ENCODE measurements at places on chromosomes 2 and 18.

GRCh38 chr2:27891673-27892105 is 1.2 kb downstream of the BABAM2 start:
- no peak for DNase-seq

GRCh38 chr2:221258464-221258863 is 313.6 kb downstream of the EPHA4 start:
- DNase-seq, result no peak

DNA sequence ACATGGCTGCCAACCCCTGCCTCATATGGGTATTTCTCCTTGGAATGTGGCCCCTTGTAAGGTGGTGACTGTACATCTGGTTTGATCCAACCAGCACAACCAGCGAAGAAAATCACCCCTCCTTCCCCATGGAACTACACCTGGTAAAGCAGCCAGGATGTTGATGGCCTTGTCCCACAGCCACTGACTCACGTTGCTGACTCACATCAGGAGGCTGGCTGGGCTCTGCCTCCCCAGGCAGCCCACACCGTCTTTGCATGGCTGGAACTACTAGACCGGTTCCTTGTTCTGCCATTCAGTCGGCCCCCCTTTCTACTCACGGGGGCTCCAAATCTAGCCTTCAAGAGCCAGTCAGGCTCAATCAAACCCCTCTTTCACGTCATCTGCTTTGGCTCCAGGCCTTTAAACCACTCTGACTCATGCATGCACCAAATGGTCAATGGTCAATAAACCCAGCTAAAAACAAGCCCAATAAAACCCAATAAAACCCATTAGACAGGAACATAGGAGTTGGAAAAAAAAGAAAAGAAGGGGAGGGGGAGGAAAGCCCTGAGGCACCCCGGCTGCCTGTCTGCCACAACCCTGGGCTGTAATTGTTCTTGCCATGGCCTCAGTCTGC is 114.8 kb downstream of the PLB1 start:
- no peak for DNase-seq

- no peak for DNase-seq
Measured at GRCh38 chr18:28707006-28707405, 530.1 kb upstream of the CDH2 start.

GRCh38 chr18:79521416-79522205 is 125.9 kb downstream of the NFATC1 start:
- no peak for DNase-seq

DNA sequence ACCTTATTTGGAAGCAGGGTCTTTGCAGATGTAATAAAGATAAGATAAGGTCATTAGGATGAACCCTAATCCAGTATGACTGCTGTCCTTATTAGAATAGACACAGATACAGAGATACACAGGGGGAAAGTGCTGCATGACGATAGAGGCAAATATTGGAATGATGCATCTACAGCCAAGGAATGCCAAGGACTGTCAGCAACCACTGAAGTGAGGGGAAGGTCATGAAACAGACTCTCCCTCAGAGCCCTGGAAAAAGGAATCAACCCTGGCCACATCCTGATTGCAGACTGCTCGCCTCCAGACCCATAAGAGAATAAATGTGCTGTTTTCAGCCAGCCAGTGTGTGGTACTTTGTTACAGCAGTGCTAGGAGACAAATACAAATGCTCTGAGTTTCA is 14.8 kb downstream of the TMEM237 start:
- DNase-seq, result no peak

GRCh38 chr18:74476140-74476539 is 19.0 kb upstream of the DIPK1C start:
- no peak for DNase-seq

DNA sequence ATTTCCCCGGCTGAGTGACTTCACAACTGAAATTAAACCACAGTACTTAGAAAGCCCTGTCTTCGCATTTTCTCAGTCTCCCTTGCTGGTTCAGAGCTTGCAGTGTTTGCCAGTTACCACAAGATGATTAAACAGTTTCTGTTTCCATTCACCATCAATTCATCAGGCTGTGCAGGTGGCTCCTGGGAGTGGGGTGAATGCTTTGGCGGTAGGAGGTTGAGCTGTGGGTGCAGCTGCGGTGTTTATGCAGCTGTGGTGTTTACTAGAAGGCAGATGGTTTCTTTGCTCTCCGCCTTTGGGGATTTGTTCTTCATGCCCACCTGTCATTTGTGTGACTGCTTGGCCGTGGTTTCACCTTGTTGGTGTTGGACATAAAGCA is 16.1 kb downstream of the ACOXL start:
- no peak for DNase-seq

DNA sequence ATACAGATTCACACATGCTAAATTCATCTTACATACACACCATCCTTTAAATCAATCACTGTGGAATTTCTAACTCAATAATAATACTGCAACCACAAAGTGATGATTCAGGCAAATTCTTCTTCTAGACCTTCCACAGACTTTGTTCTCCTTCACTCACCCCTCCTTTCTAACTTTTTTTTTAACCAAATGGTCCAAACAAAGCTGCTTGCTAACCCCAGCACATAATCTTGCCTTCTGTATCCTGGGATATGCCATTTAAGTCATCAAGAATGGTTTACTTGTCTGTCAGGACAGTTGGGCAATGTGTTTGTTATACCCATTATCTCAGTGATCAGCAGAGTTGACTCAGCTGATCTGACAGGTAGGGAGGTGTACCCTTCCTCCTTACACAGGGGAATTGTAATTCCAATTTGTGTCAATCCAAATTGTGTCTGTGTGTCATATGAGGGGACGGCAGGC is 10.0 kb downstream of the SLC40A1 start:
- DNase-seq, result no peak

GRCh38 chr2:126915903-126916302 is 17.2 kb downstream of the TEX51 start:
- DNase-seq, result no peak

DNA sequence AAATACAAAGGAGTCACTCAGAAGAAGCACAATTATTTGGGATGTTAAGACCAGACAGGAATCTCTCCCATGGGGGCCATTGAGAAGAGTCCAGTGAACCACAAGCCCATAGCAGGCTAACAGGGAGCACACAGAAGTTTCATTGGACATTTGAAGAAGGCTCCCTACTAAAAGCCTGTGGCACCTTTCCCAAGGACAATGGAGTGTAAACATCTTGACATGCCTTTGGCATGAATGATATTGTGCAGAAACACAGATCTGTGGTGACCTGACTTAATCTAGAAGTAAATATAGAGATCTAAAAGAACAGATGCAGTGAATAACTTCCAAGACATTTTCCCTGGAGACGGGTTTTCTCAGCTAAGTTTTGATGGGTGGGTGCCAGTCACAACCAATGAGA is 221.5 kb downstream of the EPHA4 start:
- no peak for DNase-seq

- DNase-seq, result no peak
Measured at GRCh38 chr18:44826418-44827259, 146.0 kb downstream of the SETBP1 start.

GRCh38 chr2:79128406-79128805 is 8.1 kb downstream of the REG1A start:
- DNase-seq, result no peak

DNA sequence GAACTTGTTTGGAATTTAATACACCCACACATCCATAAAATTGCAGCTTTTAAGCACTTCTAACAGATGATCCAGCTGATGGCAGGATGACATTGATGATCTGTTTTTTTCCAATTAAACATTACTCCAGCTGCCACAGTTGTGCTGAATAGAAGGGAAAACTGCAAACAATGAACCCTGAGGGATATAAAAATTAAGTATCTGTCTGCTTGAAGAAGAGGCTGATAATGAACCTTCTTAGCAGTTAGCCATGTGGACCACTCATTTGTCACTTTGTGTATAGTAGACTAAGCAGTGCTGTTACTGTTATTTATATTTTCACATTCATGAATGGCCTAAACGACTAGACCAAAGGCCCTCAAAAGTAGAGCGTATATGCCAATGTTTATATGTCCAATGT is 1201.0 kb upstream of the LRRTM1 start:
- DNase-seq, result no peak

DNA sequence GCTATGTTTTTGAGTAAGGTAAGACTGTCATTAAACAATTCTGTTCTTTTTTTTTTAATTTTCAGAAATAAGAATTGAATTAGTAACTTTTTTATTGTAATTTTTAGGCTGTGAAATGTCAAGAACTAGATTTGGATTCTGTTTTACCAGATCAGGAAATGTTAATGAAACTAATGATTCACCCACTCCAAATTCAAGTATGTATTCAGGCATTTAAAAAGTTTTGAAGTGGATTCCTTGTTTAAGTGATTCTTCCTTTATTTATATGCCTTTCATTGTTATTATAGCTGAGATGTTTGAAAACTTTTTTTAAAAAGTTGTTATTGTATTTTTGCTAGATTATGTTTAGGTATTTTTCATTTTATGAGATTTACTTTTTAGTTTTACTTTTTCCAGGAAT is 96.7 kb downstream of the UBR3 start:
- no peak for DNase-seq

GRCh38 chr18:76892832-76893231 is 70.5 kb downstream of the ZNF236 start:
- DNase-seq, result no peak

GRCh38 chr2:51018145-51018544 is 13.8 kb downstream of the NRXN1 start:
- DNase-seq, result no peak

GRCh38 chr2:211396815-211397214 is 840.4 kb downstream of the CPS1 start:
- DNase-seq, result no peak

- no peak for DNase-seq
Measured at GRCh38 chr2:230723363-230723762, 10.7 kb downstream of the CAB39 start.

- no peak for DNase-seq
Measured at GRCh38 chr2:3784731-3785130, 81.4 kb downstream of the DCDC2C start.

DNA sequence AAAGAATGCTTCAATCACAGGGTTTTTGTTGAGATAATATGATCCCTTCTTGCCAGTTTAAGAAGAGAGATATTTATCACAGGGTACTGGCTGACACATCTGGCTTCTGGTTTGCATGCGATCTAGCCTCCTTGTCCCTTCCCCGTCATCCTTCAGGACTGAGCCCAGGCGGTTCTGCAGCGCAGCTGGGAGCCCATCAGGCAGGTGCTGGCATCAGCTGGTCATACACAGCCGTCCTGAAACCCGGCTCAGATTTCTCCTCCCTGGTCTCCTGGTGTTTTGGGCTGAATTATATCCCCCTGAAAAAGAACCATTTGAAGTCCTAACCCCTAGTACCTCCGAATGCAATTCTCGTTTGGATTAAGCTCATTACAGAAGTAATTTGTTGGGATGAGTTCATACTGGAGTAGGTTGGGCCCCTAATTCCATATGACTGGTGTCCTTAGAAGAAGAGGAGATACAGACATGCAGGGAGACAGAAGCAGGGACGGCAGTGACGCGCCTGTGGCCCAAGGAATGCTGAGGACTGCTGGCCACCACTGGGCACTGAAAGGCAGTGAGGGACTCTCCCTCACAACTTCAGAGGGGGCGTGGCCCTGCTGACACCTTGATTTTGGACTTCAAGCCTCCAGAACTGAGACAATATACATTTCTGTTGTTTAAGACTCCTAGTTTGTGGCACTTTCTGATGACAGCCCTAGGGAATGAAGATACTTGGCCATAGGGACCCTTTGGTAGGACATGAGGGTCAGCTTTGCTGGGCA is 83.9 kb upstream of the ODC1 start:
- DNase-seq, result no peak

GRCh38 chr2:106624787-106625380 is 137.7 kb downstream of the CD8B2 start:
- DNase-seq, result no peak

- no peak for DNase-seq
Measured at GRCh38 chr2:101793277-101793969, 95.9 kb downstream of the MAP4K4 start.

GRCh38 chr2:9087121-9087681 is 83.7 kb upstream of the MBOAT2 start:
- DNase-seq, result no peak

DNA sequence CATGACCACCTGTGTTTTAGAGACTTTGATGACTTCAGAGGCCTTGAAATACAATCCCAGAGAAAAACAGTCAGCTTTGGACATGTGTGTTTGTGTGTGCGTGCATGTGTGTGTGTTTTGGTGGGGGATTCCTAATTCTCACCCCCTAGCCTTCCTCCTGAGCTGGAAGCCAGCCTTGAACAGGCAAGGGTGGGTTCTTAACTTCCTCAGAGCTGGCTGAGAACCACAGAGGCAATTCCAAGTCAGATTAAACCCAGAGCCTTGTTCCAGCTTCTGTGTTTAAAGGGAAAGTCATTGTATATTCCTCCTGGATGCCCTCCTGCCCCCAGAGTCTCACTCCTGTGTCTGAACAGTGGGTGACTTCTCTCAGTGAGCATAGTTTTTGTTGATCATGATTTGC is 45.2 kb upstream of the MGAT4A start:
- DNase-seq, result no peak

DNA sequence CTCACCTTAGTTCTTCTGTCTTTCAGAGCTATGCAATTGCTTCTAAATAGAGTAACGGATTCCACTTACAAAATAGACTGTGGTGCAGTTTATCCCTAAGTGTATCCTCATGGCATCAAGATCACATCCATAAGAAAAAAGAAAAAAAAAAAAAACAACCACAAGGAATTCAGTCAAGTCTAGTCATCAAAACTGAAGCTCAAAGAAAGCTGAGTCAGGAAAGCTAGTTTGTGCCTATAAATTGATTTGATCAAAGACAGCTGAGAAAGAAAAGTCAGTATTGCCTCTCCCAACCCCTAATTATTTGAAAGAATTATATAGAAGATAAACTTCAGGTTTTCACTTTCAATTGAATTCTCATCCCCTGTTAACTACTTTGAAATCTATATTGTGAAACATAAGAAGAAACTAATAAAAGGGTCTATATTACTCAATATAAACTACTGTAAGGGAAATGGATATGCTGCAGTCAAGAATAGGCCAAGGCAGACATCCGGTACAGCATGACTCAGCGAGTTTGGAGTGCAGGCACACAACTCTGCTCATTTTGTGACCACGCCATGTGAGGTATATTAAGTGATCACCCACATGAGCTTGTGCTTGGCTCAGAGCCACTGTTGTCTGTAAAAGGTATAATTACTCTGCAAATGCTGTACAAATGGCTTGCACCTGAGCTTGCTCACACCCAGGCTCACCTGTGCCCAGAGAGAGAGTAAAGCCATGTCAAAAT is 568.1 kb upstream of the CRIM1 start:
- DNase-seq, result no peak

DNA sequence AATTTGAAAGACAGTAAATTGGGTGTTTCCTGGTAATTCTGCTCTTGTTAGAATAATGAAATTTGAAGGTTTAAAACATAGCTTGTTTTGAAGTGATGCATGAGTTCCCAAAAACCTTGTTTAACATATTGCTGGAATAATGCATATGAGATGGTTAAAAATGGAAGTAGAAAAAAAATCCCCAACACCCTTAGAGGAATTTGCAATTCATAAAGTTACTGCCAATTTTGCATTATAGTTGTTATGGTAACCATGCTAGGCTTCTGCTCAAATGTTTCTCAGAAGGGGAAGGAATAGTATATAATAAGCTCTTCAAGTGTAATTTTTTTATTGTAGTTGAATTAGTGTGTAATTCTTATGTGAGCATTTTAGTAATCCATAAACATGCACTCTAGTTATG is 49.1 kb downstream of the FASTKD2 start:
- DNase-seq, result no peak

GRCh38 chr2:71459084-71459431 is 5.7 kb downstream of the DYSF start:
- DNase-seq, result no peak

Data from right renal cortex interstitium (tissue), 3 donors.